Stimulated activated CD4-positive, alpha-beta T cell treated with anti-CD3 and anti-CD28 coated beads, Interleukin-15, amount 100 ng/mL, for 24 hours (primary cell): ENCODE measurements at places on chromosomes 16 and 17.
A peak's percentile ranks its signal among the peaks of the same experiment; 100 is the strongest.

DNA sequence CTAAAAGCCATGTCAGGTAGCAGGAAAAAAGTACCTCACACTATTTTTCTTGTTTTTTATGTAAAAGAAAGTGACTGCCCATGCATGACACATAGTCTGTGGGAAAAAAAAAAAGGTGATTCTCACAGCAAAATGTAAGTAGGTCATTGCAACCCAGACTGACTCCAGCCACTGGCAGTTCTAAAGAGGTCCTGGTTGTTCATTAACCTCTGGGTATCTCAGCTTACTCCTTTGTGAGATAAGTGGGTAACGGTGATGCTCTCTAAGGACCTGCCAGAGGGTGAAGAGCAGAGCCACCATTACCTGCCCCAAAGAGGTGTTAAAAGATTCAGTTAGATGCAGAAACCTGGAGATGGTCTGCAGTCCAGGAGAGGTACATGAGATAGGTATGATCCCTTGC lies 531.9 kb downstream of the GRIN2A start:
- no peak for DNase-seq

DNA sequence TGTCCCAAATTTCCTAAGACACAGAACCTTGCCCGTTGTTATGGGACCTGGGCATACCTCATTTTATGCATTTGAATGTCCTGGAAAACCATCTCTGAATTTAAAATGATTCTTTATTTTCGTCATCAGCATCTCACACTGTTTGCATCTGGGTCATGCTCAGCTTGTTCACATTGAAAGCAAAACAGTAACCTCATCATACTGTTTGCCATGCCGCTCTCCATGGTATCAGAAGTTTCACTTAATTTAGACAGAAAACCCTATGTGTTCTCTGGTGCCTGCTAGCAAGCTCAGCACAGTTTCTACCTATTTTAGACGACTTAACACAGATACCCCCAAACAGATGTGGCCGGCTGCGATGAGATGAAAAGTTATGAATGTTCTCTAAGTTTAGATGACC lies 292.1 kb downstream of the SNX29 start:
- no peak for DNase-seq

DNA sequence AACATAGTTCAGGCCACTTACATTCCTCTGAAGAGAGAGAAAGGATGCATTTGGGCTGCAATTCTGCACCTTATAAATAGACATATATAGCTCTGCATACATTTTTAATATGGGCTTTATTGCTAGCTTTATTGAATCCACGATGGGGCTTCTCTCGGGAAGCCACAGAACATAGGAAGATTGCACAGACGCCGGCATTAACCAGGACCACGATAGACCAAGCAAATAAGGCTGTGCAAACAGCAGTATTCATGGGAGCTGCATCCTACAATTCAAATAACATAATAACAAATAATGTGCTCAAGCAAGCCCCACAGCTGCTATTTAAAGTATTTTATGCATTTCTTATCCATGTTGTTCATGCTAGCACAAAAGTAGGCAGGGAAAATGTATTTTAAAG lies 432.3 kb downstream of the TMEM114 start:
- DNase-seq: no peak

DNA sequence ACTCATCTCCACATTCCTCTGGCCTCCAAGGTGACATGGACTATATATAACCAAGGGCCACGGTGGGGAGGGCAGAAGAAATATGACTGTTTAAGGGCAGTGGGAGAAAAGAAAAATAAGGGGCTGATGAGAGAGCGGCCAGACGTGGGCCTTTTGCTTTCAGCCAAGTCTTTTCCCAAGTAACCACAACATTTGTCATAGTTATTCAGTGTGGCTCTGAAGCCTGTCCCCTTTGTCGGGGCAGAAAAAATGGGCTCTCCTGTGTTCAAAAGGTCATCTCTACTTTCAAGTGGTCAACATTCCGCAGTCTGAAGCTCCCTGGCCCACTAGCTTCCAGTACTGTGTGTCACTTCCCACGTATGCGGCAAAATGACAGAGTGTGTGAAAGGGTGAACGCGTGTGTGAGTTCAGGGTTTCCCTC lies 245.4 kb downstream of the NTN1 start:
- DNase-seq: no peak

GRCh38 chr17:332558-333322 lies 19.9 kb downstream of the RPH3AL start:
- DNase-seq: no peak

GRCh38 chr17:10197721-10198508 lies 491 bp downstream of the GAS7 start:
- DNase-seq: peak; percentile 18
